ENCODE measurements at places on chromosomes 1 and 21.

GRCh38 chr21:37341254-37341960 is 25.2 kb upstream of the DYRK1A start:
- no peak for DNase-seq

DNA sequence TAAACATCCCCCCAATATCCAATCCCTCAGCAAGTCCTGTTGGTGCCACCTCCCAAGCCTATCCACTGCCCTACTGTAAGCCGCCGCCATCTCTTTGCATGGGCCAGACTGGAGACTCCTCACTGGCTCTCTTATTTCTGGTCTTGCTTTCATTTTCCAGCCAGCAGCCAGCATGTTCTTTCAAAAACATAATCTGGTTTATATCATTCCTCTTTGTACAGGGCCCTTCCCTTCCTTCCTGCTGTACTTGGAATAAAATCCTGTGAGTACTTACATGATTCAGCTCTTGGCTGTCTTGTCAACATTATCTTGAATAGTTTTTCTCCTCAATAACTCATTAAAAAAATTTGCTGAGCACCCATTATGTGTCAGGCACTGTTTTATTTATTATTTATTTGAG is 28.2 kb downstream of the TLR5 start:
- no peak for DNase-seq

DNA sequence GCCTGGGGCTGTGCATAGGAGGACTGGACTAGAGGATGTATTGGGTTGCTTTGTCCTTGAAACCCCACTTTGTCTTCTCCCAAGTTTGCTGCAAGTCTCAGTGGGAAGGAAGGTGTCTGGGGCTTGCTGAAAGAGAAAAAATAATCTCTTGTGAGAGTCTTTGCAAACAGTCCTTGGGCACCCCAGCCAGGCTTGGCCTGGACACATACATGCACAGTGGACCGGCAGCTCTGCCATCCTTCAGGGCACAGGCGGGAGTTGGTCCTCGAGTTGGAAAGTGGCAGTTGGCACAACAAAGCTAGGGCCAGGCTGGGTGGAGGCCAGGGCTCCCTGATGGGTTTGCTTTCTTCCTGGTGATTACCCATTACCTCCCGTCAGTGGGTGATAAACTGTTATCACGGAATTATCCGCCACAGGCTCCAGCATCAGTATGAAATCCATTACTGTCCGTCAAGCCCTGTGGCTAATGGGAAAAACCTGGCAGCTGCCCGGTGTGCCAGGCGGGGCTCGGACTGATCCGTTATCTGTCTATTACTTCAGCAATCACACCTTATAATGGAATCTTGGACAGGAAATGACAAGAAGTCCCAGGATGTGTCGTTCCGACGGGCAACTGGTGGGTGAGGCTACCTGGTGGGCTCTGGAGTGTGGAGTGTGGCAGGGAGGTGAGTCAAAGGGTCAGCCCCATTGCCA is 265.7 kb downstream of the GRIK3 start:
- DNase-seq: no peak

GRCh38 chr21:14888202-14888601 is 176.6 kb downstream of the NRIP1 start:
- no peak for DNase-seq

DNA sequence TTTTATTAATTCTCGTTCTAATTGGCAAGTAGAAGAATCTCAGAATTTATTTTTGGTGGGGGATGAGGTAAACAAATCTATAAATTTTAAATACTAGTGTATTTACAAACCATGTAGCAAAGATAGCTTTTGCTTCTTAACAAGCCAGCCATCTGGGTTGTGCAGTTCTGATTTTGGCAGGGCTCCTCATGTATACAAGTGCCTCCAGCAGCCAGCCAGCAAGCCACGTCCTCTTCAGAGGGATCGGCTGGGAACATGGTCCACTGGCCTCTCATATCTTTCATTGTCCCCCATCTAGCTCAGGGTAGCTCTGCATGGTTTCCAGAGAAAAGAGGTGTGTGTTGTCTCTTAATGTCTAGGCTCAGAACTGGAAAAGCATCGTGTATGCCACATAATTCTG is 659.1 kb downstream of the MRPL39 start:
- DNase-seq: no peak

Data from 8988T (cell line).